ENCODE measurements at places on chromosomes 1 and 21. TPM values are rescaled to one million over a fixed set of nuclear protein-coding genes. Genes with fewer than 3 reads are reported as not detected.
A peak's percentile ranks its signal among the peaks of the same experiment; 100 is the strongest.

- DNase-seq: no peak
Observed at GRCh38 chr21:36783612-36784374, 84.9 kb downstream of the SIM2 start.

DNA sequence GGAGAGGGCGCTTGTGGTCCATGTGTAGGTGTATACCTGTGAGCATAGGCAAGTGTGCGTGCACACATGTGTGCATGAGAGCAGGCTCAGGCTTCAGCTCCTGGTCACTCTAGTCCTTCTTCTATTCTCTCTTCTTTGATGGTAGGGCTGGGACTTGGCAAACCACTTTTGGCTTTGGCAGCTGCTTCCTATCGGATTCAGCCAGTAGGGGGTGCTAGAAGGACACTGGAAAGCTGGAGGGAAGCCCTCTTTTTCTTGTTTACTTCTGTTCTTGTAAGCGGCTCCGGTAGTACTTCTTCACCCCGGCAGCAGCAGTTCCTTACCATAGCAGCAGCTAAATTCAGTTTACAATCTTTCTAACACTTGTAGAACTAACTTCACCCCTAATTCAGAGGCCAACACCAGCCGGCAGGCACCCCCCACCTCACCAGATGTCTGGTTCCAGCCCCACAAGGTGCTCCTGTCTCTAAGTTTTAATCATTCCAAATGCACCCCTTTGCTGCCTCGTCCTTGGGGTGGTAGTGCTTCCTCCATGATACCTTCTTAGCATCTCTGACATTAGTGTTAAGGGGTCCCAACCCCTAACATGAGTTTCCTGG, 25.1 kb downstream of the NENF start:
- peak; percentile 65 for DNase-seq

The TMEM54 gene
- 0.93 TPM for total RNA-seq

The UMODL1 gene
- total RNA-seq: 10.0 TPM

DNA sequence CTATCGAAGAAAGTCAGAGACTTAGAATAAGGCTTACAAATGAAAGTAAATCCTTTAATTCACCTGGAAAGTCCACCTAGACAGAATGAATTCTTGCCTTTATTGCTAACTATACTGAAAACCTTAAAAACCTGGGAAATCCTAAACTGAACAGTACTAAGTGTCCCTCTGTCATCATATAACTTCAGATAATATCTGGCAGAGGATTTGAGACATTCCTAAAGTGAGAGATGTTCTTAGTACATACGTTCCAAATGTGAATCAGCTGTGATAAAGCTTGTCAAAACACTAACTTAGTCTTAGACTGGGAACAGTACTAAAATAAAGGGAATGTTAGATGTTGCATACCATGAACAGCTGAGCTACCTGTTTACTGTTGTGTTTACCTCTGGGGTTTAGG, 121.7 kb downstream of the TNFSF18 start:
- DNase-seq: no peak

DNA sequence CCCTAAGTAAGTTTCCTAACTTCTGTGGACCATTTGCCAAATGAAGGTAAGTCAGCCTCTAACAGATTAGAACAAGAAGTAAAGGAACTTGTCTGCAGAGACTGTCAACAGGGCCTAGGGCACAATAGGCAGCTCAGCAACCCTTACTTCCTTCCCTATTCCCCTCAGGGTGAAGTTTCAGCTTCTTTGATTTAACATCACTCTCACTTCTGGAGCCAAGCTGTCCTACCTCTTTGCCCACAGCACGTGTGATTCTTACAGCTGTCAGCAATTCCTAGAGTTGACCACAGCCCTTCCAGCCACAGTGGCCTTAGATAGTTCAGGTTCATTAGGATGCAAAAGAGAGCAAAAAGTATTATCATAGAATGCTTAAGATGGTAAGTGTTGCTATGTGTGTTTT, 7.6 kb upstream of the EIF4G3 start:
- peak; percentile 85 for DNase-seq

- DNase-seq: no peak
Observed at GRCh38 chr1:7869136-7869920, 16.5 kb upstream of the UTS2 start.

Measured in OCI-LY7 (cell line).